ENCODE measurements at places on chromosomes 6 and 20.

GRCh38 chr20:37303637-37304036 lies 14.2 kb downstream of the MANBAL start:
- no peak for DNase-seq

- DNase-seq = no peak
Observed at GRCh38 chr6:82076916-82077315, 170.6 kb downstream of the IBTK start.

- DNase-seq = no peak
Observed at GRCh38 chr6:43020847-43021246, 576 bp upstream of the RRP36 start.

DNA sequence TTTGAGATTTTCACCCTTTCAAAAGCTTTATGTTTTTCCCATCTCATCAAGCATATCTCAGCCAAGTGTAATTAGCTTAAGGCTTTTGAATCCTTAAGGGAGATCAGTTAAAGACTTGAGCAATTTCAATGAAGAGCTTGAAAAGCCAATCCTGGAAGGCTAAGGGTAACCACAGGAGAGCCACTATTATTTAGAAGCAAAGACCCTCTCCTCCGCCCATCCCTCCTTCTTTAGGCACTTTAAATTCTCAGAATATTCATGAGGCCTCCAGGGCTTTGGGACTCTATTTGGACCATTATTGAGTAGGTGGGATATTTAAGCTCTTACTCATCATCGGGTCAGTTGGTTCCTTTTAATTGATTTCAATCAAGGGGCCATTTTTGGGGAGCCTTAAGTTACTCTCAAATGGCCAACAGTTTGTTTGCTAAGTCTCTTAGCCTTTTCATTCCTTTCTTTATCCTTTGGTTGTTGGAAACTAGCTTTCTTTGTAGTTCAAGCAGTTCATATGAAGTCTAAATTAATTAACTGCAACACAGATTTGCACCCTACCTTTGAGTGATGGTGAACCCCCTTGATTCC lies 567.2 kb downstream of the KIF16B start:
- DNase-seq = no peak

- DNase-seq = peak; percentile 10
Observed at GRCh38 chr20:2451939-2452732, 18.5 kb downstream of the SNRPB start.

- no peak for DNase-seq
Observed at GRCh38 chr6:147712841-147713240, 204.4 kb downstream of the SAMD5 start.

GRCh38 chr6:156166093-156166492 lies 611.1 kb upstream of the ARID1B start:
- no peak for DNase-seq

DNA sequence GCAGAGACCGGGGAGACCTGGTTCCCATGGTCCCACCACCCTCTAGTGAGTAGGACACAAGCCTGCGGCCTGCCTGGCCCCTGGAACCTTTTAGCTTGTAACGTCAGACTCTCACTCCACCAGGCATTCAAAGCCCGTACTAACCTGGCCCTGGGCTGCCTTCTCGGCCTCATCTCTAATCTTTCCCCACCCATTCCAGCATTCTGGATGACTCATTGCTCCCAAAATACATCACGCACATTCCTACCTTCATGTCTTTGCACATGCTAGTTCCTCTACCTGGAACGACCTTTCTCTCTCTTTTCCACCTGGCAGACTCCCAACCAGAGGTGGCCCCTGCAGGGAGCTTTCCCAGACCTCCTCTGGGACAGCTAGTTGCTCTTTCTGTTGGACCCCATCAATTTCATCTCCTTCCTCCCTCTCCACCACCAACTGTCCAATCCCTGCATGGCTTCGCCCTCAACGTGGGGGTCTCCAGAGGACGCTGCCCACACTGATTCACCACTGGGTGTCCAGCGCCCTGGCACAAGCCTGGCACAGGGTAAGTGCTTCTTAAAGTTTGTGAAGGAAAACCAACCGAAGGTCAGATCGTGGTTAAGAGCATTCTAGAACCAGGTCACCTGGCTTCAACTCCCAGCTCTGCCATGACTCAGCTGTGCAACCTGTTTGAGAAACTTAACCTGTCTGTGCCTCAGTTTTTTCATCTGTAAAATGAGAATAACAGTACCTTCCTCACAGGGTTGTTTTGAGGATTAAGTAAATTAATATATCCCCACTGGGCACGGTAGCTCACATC lies 35.2 kb downstream of the JPH2 start:
- no peak for DNase-seq

- DNase-seq = no peak
Observed at GRCh38 chr6:64258752-64259151, 623.1 kb downstream of the PHF3 start.

- DNase-seq = no peak
Observed at GRCh38 chr6:79396625-79397024, 140.6 kb downstream of the LCA5 start.

DNA sequence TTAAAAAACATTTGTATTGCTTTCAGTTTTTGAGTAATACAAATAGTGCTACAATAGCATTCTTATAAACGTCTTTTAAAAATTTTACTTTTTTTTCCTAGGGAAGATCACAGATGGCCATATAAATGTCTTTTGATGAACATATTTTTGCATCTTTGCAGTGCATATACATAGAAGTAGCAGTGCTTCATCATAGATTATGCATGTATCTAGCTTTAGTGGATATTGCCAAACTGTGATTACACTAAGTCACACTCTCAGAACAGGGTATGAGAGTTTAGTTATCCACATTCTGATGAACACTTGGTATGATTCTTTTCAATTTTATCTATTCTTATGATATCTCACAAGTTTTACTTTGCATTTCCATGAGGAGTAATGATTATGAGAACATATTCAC lies 99.8 kb upstream of the ASCC3 start:
- no peak for DNase-seq
